ENCODE measurements at places on chromosomes 2 and 18. TPM values are rescaled to one million over a fixed set of nuclear protein-coding genes. Genes with fewer than 3 reads are reported as not detected.
A peak's percentile ranks its signal among the peaks of the same experiment; 100 is the strongest.

The RND3 gene
- 7.6 TPM for total RNA-seq

The MARS2 gene
- 4.6 TPM for total RNA-seq

The REG1B gene
- total RNA-seq: not detected

The NEU2 gene
- total RNA-seq: not detected

The CTAGE1 gene
- not detected for total RNA-seq

The STARD6 gene
- not detected for total RNA-seq

The AKAIN1 gene
- total RNA-seq: not detected

The SIX3 gene
- total RNA-seq: not detected

The ANO7 gene
- 1.8 TPM for total RNA-seq

The CD8A gene
- total RNA-seq: 4.3 TPM

The EIF2AK3 gene
- 36.8 TPM for total RNA-seq

The LCT gene
- not detected for total RNA-seq

The ONECUT2 gene
- 0.11 TPM for total RNA-seq

The VWA3B gene
- total RNA-seq: not detected

DNA sequence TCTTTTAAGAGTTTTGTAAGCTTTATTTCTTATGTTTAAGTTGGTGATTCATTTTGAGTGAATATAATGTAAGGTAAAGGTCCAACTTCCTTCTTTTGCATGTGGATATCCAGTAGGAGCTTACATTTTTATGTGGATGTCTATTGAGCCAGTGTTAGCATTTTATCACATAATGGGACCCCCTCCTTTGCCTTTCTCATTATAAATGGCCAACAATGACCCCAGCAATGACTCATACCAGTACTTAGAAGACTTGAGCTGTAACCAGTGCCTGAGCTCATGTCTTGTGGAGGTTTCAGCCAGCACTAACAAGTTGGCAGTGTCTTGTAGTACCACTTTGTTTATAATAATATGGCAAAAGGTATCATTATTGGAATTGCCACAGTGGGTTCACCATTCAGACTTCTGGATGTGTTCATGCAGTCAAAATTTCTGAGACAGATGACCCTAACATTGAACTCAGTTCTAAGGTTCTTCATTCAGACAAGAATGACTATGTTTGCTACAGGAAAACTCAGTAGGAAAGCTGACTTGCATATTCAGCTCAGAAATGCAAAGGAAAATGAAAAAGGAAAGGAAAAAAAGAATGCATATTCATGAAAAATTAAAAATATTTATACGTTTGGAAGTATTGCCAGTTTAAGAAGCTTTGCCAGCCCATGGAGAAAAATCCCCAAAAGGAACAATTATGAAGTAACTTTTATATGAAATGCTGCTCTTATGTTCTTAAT is 41.0 kb downstream of the CDKL4 start:
- no peak for DNase-seq
- no peaks in the 10 kb centered on the region for H3K27me3 ChIP-seq
- H3K27ac ChIP-seq: no peak overlapping the region
- H3K36me3 ChIP-seq: no peaks in the 10 kb centered on the region

DNA sequence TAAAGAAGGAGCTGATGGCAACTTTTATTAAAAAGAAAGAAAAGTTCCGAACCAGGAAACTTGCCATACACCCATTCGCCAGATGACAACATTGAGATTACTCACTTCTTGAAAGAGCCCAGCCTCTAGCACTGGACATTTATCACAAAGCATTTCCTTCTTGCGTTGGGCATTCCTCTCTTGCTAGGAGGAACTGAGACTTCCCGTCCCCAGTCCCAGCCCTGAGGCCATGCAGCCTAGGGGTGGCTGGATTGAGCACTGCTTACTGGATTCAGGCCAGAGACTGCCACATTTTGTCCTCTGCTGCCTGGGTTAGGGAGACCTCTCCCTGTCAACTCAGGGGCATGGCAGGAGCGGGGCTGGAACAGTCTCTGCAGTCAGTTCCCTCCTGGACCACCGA is 80.1 kb downstream of the SDC1 start:
- no peak for DNase-seq
- no peak overlapping the region for H3K4me3 ChIP-seq
- H3K27me3 ChIP-seq: no peaks in the 10 kb centered on the region
- H3K4me1 ChIP-seq: peaks cover 5% of the 10 kb centered on the region
- no peaks in the 10 kb centered on the region for H3K36me3 ChIP-seq
- H3K27ac ChIP-seq: no peak overlapping the region

DNA sequence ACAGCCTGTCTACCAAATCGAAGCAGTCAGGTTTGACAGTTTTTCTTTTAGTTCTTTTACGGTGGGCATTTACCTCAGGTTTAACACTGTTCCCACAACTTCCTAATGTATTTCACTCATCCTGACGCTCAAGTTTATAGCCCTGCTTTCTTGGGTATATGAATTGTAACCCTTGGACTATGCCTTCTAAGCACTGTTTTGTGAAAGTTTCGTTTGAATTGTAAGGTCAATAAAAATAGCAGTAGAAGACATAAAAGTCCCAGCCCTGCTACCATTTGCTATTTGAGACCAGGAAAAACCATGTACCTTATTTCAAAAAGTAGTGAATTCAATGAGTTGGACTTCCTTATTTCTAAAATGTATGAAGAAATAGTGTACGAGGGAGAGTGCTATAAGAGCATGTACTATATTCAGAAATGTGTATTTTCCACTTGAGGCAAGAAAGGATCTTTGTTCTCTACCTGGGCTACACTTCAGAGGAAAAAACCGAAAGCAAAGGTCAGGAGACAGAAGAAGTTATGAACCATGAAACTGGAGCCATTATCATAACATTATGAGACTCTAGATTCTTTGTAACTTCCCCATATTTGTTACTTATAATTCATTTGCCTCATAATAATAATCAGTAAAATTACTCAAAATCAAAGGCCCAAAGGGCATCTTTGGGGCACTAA is 1.9 kb upstream of the ZC3H15 start:
- H3K36me3 ChIP-seq: no peaks in the 10 kb centered on the region
- no peaks in the 10 kb centered on the region for H3K27me3 ChIP-seq
- no peak overlapping the region for H3K4me3 ChIP-seq
- no peak for DNase-seq

- no peak for DNase-seq
- no peak overlapping the region for H3K27ac ChIP-seq
- no peaks in the 10 kb centered on the region for H3K36me3 ChIP-seq
- no peak overlapping the region for H3K4me3 ChIP-seq
- H3K27me3 ChIP-seq: no peaks in the 10 kb centered on the region
These were observed 10.7 kb upstream of the TAF1B start for GRCh38 chr2:9832586-9832985.

- H3K4me3 ChIP-seq: no peak overlapping the region
- H3K4me1 ChIP-seq: no peaks in the 10 kb centered on the region
- no peak for DNase-seq
- H3K36me3 ChIP-seq: peaks cover 2% of the 10 kb centered on the region
- no peaks in the 10 kb centered on the region for H3K27me3 ChIP-seq
- H3K27ac ChIP-seq: no peak overlapping the region
These were observed 31.9 kb downstream of the SPAG16 start for GRCh38 chr2:213316001-213316735.

GRCh38 chr2:137846993-137847392 is 117.3 kb upstream of the HNMT start:
- DNase-seq: no peak
- H3K36me3 ChIP-seq: no peaks in the 10 kb centered on the region
- H3K4me1 ChIP-seq: no peaks in the 10 kb centered on the region
- no peaks in the 10 kb centered on the region for H3K27me3 ChIP-seq
- H3K27ac ChIP-seq: no peak overlapping the region

DNA sequence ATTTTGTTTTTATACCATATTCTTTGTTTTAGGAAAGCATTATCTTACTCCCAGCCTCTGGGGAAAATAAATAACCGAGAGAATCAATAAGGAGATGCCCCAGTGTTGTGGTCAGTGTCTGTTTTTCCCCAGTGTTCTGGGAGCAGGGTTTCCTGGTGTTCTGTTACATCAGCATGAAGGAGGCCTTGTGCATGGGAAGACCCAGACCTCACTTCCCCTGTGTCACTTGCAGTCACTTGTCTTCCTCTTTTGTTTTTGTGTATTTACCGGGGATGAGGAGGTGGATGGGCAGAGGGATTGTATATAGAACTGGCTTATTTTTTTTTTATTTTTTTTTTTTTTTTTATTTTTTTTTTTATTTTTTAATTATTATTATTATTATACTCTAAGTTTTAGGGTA is 45.0 kb upstream of the MGAT5 start:
- H3K4me3 ChIP-seq: no peak overlapping the region
- H3K27me3 ChIP-seq: no peaks in the 10 kb centered on the region
- no peaks in the 10 kb centered on the region for H3K36me3 ChIP-seq
- no peak overlapping the region for H3K27ac ChIP-seq
- H3K4me1 ChIP-seq: peaks cover 15% of the 10 kb centered on the region

DNA sequence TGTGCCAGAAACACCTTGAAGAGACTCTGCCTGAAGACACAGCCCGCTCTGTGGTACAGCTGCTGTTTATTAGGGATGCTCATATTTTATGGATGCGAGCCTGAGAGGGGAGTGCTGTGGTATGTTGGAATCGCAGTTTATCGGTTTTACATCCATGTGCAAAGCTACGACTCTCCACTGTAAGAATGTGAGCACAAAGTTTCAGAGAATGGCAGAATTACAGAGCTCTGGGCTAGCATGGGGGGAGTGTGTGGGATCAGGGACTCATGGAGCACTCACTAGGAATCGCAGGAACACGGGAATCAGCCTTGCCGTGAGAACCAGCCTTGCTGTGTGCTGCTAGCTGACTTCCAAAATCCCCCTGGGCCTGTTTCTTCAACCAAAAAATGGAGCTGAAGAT is 199.9 kb downstream of the RNF144A start:
- H3K4me3 ChIP-seq: no peak overlapping the region
- no peaks in the 10 kb centered on the region for H3K36me3 ChIP-seq
- no peaks in the 10 kb centered on the region for H3K4me1 ChIP-seq
- no peak overlapping the region for H3K27ac ChIP-seq
- H3K27me3 ChIP-seq: no peaks in the 10 kb centered on the region

- no peak overlapping the region for H3K27ac ChIP-seq
- no peak overlapping the region for H3K4me3 ChIP-seq
- DNase-seq: no peak
- no peaks in the 10 kb centered on the region for H3K4me1 ChIP-seq
- no peaks in the 10 kb centered on the region for H3K27me3 ChIP-seq
These were observed 109.1 kb downstream of the PIK3C3 start for GRCh38 chr18:42064109-42064508.

DNA sequence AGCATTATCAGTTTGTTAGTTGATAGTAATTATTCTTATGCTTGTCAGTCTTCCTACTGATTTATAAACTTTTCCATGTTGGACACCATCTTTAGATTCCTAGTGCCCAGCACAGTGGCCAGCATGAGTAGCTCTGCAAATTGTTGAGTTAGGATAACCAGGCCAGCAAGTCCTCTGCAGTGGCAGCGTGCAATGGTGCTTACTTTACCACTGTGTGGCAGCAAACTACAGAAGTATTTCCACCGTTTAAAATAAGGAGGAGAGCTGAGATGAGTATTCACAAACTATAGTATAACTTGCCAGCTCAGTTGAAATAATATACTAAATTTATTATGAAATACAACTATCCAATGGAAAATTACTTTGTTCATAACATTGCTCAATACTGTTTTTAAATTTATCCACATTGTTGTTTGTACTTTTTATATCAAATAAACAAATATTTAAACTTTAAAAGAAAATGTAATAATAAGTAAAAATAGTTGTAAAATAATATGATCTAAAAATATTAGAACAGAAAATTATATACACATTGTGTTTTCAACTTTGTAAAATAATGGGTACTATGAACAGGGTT is 9.3 kb upstream of the THADA start:
- no peak overlapping the region for H3K27ac ChIP-seq
- peak; percentile 11 for DNase-seq
- H3K27me3 ChIP-seq: no peaks in the 10 kb centered on the region
- no peaks in the 10 kb centered on the region for H3K36me3 ChIP-seq

GRCh38 chr2:21256006-21256405 is 132.2 kb downstream of the TDRD15 start:
- H3K27ac ChIP-seq: no peak overlapping the region
- no peak for DNase-seq
- no peaks in the 10 kb centered on the region for H3K36me3 ChIP-seq
- H3K27me3 ChIP-seq: no peaks in the 10 kb centered on the region
- no peak overlapping the region for H3K4me3 ChIP-seq
- H3K4me1 ChIP-seq: no peaks in the 10 kb centered on the region

DNA sequence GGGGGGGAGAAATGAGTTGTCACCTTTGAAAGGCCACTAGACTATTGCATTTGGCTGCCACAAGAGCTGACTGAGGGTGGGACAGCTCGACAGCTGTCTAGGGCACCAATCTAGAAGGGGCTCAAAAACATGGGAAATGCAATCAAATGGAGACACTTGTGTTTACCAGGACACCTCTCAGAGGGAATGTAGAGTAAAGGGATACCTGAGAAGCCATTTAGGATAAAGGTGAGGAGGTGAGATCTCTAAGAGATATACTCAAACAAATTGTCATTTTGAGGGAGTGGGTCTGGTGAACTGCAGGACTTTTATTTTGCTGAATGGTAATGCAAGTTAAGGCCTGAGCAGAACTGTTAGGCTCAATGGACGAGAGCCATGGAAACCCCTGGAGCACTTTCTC is 159.8 kb downstream of the DDX1 start:
- H3K27ac ChIP-seq: no peak overlapping the region
- peaks cover 28% of the 10 kb centered on the region for H3K4me1 ChIP-seq
- DNase-seq: no peak
- no peaks in the 10 kb centered on the region for H3K27me3 ChIP-seq
- H3K36me3 ChIP-seq: no peaks in the 10 kb centered on the region

DNA sequence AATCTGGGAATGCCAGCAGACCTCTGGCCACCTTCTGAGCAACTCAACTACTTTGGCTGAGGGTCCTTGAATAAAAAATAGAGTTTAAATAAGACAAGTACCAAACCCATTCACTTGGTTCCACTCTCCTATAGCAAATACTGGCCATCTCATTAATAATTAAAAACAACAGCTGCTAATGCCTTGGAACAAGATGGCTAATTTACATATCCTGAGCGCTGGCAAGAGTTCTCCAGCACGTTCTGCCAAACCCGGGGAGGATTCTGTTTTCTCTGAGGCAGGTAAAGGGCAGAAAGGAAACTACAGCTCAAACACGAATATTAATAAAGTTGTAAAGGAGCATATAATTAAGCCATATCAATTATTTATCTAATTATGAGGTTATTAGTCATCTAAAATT is 1123.7 kb downstream of the TDRD15 start:
- H3K4me1 ChIP-seq: no peaks in the 10 kb centered on the region
- no peak overlapping the region for H3K4me3 ChIP-seq
- H3K27me3 ChIP-seq: no peaks in the 10 kb centered on the region
- H3K27ac ChIP-seq: no peak overlapping the region
- H3K36me3 ChIP-seq: no peaks in the 10 kb centered on the region
- DNase-seq: no peak
